NCI-H524 (cell line): ENCODE measurements at places on chromosomes 4 and X.

GRCh38 chr4:85744950-85745349 lies 270.0 kb downstream of the ARHGAP24 start:
- DNase-seq: peak; percentile 53

DNA sequence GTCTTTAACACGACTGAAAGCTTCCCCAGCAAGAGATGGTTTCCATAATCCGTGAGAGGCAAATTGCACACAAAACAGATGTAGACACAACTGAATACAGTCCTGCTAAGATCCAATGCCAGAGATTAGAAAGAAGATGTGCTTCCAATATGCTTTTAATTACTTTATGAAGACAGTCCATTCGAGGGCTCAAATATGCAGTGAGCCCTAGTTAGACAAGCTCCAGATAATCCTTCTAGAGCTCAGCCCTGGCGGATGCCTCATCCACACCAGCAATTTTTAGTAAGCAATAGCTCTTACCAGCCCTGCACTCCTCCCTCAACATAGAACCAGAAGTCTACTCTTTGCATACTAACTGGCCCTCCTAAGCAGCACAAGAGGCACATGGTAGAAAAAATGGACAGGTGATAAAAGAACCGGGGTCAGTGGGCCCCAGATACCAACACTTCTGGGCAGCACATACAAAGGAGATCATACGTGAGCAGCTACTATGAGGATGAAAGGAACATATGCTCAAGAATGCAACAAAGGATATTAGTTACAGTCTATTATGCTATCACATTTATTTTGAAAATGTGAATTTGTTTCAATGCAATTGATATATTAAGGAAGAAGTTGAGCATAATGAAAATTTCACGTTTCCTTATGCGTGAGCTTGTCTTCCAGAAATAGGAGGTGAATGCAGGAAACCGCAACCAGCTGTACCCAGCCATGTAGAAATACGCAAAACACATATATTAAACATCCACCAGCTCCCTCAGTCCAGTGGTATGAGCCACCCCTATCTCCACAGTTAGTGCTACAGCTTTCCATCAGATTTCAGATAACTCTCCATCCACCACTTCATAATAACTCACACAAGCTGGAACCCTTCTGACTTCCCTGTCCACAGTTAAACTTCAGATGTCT lies 34.3 kb downstream of the GPC4 start:
- DNase-seq: no peak

- no peak for DNase-seq
Observed at GRCh38 chr4:112901962-112902411, 147.5 kb upstream of the ANK2 start.

DNA sequence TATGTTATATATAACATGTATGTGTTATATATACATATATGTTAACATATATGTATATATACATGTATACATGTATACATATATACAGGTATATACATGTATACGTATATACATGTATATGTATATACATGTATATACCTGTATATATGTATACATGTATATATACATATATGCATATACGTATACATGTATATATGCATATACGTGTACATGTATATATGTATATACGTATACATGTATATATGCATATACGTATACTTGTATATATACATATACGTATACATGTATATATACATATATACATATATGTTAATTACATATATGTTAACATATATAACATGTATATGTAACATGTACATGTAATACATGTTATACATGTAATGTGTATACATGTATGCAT lies 1077.3 kb upstream of the ADGRL3 start:
- no peak for DNase-seq

DNA sequence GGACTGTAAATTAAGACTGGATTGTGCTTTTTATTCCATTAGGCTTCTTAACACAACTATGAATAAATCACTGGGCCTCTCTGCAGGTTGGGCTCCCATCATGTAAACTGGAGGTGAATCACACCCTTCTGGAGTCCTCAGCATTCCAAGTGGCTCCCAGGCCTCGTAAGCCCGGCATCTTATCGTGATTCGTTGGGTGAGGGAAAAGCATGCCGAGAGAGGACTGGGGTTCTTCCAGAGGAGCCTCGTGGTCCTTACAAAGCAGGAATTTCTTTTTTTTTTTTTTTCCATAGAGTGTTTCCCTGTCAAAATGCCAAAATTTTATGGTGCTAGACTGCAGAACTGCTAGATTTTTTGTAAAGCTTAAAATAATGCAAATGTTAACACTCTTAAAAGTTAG lies 20.0 kb downstream of the CLDN22 start:
- DNase-seq: no peak

DNA sequence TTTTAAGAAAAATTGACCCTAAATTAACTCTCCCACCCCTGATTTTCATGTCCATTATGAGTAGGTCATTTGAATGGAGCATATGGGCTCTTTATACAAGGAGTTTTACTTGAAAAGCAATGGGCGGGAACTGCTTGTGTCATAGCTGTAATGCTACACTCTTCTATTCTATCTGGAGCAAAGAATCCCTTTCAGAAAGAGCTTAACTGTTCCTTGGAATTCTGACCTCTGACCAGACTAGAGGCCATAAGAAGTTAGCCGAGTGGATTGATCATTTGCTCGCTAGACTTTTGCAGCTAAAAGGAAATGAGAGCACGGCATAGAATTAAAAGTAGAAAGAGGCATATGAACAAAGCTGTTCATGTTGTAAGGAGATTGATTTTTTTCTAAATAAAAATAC lies 79.1 kb downstream of the DOCK11 start:
- DNase-seq: peak; percentile 25

- no peak for DNase-seq
Observed at GRCh38 chr4:150212927-150213326, 134.7 kb downstream of the DCLK2 start.

DNA sequence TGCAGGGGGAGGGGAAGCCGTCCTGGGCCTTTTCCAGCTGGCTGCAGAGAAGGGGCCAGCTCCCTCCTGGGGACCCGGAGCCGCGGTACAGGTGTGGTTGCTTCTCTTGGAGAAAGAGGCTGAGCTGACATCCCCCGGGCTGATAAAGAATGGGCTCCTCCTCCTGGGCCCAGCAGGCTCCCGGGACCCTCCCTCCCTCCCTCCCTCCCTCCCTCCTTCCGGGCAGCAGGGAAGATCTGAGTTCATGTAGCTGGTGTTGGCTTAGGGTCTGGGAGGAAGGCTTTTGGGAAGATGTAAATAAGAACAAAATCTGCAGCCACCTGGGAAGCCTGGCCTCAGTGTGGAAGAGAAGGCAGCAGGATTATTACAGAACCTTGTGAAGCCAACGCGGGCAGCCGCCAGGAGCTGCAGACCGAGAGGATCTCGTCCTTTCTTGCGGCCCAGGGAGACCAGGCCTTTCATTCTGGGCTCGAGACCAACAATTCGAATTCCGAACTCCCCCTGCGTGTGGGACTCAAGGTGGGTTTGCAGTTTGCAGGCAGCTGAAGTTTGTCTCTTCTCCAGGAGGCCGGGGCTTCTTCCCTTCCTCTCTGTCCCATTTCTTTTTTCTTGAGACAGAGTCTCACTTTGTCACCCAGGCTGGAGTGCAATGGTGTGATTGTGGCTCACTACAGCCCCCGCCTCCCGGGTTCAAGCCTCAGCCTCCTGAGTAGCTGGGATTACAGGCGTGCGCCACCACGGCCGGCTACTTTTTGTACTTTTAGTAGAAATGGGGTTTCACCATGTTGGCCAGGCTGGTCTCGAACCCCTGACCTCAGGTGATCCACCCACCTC lies at the start of gene PLCXD1:
TSS of gene PLCXD1 (plus strand) at position 216 of the 834 bp plus-strand sequence. CDS start 2,807 bp downstream, outside the sequence.
- DNase-seq: no peak

GRCh38 chrX:70252491-70252890 lies 7.5 kb downstream of the P2RY4 start:
- no peak for DNase-seq

DNA sequence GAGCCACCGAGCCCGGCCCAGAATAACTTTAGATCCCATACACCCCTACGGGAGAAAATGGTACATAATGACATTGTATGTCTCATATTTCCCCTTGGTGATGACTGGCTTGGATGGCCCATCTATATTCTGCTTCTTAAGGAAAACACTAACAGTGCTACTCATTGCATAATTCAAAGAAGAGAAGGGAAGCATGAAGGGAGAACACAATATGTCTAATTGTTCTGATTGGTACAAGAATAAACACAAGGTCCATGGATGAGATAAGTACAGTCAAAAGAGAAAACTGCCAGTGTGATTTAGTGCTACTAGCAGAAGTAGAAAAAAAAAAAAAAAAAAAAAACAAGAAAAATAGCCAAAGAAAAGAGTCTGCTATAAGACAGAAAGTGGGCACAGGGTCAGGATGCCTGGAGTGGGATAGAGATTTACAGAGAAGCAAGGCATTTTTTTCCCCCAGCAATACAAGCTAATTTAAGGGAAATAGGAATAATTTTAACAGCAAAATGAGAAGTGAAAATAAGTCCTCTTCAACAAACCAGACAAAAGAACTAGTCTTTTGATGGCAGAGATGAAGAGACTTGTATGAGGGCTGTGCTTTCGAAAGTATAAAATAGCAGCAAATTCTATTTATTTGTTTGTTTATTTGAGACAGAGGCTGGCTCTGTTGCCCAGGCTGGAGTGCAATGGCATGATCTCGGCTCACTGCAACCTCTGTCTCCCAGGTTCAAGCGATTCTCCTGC lies 96.5 kb upstream of the MAP3K15 start:
- no peak for DNase-seq

DNA sequence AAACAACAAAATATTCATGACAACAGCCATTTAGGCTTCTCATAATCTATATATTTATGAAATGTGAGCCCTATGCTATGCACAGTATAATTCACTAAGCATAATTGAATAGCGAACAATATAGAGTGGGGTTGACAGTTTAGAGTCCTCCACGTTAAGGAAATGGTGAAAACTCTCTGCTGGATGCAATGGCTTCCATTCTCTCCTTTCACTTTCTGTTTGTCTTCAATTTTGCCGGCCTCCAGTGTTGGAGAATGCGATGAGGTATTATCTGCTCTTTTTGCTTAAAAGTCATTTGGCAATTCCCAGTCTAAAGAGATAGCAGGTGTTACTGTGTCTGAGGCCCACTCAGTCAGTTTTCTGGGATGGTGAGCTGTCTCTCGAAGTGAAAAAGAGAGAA lies 52.1 kb downstream of the NPY5R start:
- DNase-seq: no peak

- DNase-seq: no peak
Observed at GRCh38 chr4:53960843-53961242, 103.6 kb downstream of the CHIC2 start.

- no peak for DNase-seq
Observed at GRCh38 chr4:10299601-10300000, 157.6 kb downstream of the ZNF518B start.

GRCh38 chr4:35649011-35649410 lies 595.3 kb downstream of the ARAP2 start:
- DNase-seq: no peak

DNA sequence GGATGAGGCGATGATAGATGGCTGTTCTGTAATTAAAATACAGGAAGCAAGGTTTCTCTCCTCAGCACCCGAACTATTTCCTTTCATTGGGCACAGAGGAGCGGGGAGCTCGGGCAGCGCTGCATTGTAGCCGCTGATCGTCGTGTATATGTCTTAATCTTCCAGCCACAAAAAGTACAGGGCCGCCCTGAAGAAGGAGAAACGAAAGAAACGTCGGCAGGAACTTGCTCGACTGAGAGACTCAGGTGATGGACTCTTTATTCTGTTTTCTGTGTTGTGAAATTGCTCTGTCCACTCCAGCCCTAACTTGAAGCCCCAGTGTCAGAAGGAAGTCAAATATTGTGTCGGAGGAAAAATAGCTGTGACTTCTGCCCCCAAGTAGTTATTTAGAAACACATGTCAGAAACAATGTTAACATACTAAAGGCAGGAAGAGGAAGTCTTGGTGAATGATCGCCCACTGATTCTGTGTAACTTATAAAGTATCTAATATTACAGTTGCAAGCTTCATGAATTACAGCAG lies 546 bp downstream of the ZRSR2 start:
- DNase-seq: no peak

- no peak for DNase-seq
Observed at GRCh38 chrX:31265383-31265782, 193.5 kb upstream of the FTHL17 start.

DNA sequence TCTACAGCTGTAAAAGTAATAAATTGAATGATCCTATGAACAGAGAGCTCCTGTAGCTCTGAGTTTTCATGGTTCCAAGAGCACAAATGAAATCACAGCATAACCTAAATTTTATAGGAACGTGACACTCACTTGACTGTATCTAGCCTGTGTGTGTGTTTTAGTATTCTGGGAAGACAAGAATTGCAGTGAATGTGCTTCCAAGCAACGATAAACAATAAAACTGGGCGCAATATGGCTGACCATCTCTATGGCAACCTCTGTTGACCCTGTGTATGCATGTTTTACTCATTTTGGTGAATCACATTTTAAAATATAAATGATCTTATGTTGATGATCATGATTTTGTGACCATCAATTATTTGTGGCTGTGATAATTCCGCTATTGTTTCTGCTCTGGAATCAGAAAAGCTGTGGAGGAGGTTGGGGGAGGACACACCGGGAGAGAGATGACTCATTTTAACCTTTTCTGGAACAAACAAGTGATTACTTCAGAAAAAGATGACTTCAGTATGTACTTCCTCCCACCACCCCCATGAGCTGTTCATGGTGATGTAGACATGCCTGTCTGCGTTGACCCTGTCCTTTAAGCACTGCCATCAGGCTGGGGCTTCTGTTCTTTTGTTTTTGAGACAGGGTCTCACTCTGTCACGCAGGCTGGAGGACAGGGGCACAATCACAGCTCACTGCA lies 31.8 kb downstream of the USP11 start:
- DNase-seq: no peak

GRCh38 chrX:54891573-54891972 lies 29.1 kb upstream of the TRO start:
- peak; percentile 4 for DNase-seq

DNA sequence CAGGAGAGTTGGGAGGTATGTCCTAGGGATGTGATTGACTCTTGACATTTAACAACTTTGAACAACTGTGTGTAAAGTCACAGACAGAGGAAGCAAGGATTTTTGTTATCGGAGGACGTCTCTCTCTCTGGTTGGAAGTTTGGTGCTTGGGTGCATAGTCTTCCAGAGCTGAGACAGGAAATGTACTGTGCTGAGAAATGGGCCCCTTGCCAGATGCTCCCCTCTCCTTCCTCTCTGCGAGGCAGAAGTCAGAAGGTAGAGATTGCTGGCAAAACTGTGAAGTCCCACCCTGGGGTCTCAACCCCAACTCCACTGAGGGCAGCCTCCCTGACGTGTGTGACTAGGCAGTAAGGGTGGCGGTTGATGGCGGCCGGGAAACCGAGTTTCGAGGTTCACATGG lies 49.2 kb downstream of the SETD7 start:
- DNase-seq: no peak

DNA sequence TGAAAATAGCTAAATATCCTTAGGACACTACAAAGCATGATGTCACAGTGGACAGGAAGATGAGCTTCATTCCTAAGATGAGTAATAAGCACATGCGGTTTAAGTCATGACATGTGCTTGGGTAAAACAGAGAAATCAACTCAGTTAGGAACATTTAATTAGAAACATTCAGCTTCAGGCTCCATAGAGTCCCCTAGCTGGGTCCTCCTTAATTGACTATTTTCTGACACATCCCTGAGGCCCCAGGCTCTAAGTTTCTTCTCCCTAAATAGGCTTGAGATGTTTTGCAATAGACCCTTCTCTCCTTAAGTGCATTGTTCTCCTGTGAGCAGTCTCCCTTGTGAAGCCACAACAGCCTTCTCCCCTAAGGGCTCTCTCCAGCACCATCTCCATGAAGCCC lies 70.4 kb upstream of the ANXA3 start:
- no peak for DNase-seq
